ENCODE measurements at places on chromosomes 7 and 10.

GRCh38 chr10:47024046-47024322 lies 112.8 kb downstream of the PTPN20 start:
- DNase-seq = no peak

DNA sequence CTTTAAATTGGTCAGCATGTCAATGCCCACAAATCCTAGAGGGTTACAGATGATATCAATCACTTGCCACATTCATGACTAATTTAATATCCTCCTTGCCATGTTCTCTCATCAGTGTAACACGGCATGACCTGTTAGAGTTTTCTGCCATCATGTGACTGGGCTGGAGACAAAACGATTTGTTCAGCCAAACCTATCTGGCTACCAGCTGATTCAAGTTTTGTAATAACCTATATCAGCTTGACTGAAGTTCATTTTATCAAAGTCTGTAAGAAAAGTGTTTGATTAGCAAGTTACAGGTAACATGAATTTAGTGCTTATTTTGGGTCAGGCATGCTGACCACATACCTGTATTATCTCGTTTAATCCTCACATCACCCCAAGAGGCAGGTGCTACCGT lies 25.7 kb downstream of the NEUROD6 start:
- no peak for DNase-seq

DNA sequence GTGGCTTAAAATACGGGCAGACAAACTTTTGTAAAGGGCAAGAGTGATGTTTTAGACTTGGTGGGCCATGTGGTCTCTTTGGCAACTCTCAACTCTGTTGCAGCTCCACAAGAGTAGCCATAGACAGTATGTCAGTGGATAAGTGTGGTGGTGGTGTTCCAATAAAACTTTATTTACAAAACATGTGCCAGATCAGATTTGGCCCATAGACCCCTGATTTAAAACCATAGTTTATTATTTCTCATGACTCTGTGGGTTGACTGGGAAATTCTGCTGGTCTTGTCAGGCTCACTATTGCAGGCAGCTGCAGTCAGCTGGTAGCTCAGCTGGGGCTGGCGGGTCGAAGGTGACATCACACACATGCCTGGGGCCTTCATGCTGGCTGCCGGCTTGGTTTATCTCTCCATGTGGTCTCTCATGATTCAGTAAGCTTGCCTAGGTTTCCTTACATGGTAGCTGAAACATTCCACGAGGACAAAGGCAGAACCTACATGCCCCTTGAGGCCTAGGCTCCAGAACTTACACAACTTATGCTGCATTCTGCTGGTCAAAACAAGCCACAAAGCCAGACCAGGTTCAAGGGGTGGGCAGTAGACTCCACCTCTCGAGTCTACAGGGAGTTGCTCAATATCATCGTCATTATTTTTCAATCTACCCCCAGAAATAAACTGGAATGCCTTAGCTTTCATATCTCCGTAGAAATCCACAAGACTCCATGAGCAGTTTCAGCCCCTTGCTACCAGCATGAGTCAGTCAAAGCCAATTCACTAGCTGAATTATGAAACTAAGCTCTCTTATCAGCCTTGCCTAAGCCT lies 245.7 kb downstream of the WDR11 start:
- no peak for DNase-seq

GRCh38 chr10:75165684-75166622 lies 44.6 kb upstream of the VDAC2 start:
- DNase-seq = no peak

GRCh38 chr10:1966712-1967376 lies 229.5 kb upstream of the ADARB2 start:
- no peak for DNase-seq

DNA sequence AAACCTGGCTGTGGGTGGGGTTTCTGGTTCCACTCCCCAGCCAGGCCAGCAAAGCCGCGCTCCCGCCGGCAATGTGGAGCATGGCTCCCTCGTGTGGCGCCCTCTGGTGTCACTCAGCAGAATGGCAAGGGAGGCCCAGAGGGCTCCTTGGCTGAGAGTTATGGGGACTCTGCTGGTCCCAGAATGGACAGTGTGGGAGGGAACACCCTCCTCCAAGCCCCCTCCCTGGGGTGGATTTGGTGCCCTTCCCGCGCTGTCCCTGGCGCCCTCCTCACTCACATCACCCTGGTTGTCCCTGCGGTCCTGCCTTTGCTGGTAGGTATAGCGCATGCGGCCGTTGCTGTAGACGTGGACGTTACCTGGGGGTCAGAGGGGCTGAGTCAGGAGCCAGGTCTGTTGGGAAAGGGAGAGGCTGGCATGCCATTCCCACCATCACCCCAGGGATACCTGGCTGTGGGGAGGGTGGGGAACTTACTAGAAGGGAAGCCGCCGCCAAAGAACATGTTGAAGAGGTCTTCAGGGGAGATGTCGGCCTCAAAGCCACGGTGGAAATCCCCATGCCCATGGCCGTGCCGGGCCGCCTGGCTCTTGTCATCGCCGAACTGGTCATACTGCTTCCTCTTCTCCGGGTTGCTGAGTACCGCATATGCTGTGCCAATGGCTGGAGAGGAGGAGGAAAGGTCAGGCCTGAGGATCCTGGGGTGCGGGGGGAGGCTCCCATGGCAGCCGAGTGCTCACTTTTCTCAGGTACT lies 14.0 kb downstream of the DNAJB12 start:
- peak; percentile 52 for DNase-seq

DNA sequence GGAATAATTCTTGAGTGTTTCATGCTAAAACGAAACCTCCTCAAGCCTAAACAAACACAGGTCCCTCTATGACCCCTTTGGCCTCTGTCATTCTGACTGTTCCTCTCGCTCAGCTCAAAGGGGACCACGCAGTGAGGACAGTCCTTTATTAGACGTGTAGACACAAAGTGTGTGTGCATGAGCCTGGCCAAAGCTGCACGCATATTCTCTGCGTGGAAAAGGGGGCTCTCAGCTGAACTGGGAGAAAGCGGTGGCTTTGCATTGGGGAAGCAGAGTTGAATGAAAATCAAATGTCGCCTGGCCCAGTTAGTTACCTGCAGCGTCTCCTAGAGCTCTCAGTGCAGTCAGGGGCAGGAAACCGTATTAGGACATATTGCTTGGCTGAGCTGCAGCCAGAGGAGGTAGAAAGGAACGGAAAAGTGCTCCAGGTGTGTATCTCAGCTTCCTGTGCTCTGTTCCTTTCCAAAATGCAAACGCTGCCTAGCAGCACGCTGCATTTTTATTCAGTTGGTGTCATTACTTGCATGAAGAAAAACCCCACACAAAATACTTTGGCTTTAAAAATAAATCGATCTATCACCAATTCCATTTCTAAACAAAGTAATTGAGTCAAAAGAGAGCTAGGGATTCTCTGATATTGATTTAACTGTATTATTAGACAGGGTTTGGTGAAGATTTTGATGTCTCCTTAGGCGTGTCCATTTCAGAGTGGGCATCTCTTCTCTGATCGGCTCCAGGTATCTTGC lies 4.9 kb downstream of the GATA3 start:
- DNase-seq = no peak

- DNase-seq = no peak
Observed at GRCh38 chr10:130388746-130389145, 252.6 kb downstream of the GLRX3 start.

GRCh38 chr10:102923601-102924000 lies 5.5 kb downstream of the CNNM2 start:
- no peak for DNase-seq
